AG09309 (cell line): ENCODE measurements at places on chromosomes 3 and 15.
A peak's percentile ranks its signal among the peaks of the same experiment; 100 is the strongest.

DNA sequence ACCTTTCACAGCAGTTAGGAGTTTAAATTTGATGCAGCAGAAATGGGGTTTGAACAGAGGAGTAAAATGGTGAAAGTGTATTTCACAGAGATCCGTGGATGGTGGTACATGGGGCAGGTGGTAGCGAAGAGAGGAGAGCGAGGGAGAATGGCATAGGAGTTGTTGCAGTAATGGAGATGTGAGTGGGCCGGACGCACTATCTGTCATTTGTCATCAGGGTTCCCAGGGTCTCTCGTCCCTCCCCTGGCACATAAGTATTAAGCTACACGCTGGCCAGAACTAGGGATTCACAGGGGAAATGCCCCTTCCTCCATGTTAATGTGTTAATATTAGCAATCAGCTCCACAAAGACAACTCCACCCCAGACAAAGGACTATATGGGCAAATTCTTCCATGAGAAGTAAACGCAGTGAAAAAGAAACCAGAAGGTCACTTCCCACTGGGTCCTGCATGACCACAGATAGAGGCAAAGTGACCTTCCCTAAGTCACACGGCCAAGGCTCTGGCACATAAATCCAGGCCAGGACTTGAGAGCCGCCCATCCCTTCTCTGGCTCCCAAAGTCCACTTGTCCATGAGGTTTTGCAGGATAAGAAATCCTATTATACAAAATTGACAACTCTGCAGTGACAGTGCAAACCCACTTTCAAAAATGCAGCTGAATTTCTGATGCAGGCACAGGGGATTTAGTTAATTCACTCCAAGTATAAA, 42.5 kb downstream of the ANXA2 start:
- DNase-seq: no peak

- DNase-seq: no peak
Observed at GRCh38 chr3:42562047-42562907, 19.5 kb downstream of the SEC22C start.

DNA sequence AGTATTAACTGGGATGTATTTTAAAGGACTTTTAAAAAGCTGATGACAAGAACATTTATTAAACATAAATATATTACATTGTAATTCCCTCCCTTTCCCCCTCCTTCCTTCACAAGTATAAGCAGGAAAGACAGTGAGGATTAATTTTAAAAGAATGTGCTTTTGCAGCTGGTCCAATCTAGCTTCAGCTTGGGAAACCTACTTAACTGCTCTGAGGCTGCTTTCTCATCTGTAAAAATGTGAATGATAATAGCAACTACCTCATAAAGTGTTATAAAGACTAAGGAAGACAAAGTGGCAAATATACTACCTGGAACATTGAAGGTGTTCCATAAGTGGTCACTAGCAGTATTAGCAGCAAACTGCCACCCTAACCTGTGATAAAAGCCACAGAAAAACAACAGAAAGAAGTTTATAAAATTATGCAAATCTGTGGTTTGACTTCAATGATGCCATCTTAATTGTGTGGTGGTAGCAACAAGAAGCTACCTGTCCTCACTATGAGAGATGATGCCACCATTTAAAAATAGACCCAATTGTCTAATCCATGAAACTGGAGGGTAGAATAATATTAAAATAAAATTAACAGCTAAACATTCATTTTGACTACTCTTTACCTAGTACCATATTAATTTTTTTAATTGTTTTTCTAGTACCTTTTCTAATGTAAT, 20.0 kb downstream of the DHX36 start:
- peak; percentile 13 for DNase-seq

DNA sequence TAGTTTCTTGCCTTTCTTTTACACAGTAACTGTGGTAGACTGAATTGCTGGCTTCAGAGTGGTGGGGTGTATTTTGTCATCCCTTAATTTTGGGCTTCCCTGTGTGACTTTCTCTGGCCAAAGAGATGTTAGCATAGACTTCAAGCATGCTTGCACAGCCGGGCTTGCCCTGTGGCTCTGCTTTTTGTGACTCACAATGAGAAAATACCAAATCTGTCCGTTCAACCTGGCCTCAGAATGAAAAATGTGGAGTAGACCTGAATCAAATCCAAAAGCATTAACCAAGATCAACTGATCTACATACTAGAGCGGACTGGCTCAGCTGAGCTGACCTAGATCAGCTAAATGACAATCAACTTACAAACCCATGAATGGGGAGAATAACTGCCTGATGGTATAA, 51.4 kb downstream of the PLAAT1 start:
- DNase-seq: no peak

- no peak for DNase-seq
Observed at GRCh38 chr3:55894605-55895004, 407.5 kb upstream of the WNT5A start.

GRCh38 chr3:20060974-20061685, 20.9 kb downstream of the KAT2B start:
- DNase-seq: no peak

DNA sequence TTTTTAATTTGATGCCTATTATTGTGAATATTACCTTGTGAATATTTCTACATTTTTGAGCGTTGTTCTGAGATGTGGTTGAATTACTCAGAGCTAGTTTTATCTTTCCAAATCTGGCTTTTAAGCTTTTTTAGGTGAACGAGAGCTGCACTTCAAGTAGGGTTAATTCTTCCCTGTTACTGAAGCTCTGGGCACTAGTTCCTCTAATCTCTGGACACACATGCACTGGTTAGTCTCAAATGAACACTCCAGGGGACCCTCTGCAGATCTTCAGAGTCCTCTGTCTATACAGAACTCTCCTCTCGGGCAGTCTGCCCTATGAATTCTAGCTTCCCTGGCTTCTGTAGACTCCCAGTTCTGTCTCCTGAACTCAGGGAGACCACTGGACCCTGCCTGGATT, 237.5 kb upstream of the TBC1D5 start:
- DNase-seq: no peak

DNA sequence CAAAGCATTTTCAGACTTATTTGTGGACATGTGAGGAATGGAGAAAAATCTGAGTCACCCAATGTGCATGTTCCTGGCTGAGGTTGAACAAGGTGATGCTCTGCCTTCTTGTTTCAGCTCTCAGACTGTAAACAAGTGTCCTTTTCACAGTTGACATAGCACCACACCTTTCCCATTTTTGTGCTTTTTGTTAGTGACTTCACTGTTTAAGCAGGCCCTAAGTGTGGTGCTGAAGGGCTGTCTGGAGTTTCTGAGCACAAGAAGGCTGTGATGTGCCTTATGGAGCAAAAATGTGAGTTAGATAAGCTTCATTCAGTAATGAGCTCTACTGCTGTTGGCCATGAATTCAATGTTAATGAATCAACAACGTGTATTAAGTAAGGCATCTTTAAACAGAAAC, 20.4 kb downstream of the ABI3BP start:
- DNase-seq: no peak

- DNase-seq: no peak
Observed at GRCh38 chr3:127485396-127486170, 105.0 kb downstream of the TPRA1 start.

DNA sequence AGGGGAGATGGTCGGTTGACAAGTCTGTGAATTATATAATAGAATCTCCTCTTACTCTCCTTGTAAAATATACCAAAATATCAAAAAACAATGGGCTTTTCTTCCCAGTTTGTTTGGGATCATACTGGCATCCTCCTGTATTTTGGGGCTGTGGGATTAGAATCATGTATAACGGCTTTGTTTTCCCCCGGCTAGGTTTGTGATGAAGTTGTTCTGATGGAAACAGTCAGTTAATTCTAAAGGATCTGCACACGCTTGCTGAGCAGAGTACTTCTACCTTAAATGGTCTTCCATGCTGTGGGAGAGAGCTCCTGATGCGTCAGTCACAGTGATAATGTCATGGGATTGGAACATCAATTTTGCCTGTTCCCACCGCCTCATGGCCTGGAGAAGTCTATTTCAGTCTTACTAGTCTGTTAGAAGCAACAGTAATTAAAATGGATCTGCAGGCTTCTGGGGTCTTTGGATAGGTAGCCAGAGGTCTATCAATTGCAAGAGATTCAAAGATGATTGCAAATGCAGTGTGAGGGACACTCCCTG, 81.3 kb downstream of the ITPR1 start:
- no peak for DNase-seq

DNA sequence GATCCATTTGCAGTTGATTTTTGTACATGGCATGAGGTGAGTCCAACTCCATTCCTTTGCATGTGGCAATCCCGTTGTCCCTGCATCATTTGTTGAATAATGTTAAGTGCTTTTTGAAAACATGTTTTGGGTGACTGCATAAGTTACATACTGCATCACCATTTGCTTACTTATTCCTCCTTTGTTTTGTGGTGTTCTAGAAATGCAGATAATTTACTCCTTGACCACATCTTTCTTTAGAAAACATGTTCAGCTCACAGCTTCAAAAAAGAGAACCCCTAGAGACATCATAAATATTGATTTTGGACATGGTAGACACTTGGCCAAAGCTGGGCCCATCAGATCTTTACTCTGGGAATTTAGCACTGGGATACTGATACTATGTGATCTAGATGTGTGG, 135.3 kb upstream of the DAZL start:
- no peak for DNase-seq

GRCh38 chr3:114756506-114757279, 390.4 kb downstream of the ZBTB20 start:
- DNase-seq: peak; percentile 62

DNA sequence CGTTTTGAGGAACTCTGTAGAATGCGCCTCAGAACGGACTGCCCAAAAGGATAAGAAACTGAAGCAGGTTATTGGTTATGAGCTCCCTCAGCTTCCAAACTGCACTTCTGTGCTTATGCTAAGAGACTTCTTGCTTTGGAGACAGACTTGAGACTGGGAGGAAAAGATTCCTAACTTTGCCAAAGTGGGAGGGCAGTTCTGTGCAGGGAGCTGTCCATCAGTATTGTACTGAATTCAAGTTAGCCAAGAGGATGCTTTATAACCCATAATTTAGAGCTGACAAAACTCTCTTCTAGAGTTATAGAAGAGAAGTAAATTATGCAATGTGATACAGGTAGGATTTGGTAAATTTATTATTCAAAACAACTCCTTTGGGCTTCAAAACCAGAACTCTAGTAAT, 519.8 kb upstream of the GBE1 start:
- DNase-seq: no peak

DNA sequence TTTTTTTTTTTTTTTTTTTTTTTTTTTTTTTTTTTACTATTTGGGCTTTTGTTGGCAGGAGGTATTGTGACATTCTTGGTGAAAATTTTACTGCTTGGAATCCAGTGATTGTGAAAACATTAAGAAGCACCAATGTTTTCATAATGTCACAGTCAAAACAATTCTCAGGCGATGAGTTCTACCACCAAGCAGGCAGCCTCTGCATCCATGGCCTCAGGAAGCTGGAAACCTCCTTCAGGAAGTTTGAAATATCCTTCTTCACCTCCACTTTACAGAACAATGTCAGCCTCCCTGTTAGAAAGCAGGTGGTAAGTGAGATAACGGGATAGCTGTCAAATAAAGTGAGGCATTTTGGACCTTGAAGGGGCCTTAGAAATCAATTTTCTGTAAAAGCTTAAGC, 98.3 kb downstream of the MEX3B start:
- DNase-seq: peak; percentile 62

- DNase-seq: no peak
Observed at GRCh38 chr3:180062771-180063170, 26.0 kb upstream of the PEX5L start.

DNA sequence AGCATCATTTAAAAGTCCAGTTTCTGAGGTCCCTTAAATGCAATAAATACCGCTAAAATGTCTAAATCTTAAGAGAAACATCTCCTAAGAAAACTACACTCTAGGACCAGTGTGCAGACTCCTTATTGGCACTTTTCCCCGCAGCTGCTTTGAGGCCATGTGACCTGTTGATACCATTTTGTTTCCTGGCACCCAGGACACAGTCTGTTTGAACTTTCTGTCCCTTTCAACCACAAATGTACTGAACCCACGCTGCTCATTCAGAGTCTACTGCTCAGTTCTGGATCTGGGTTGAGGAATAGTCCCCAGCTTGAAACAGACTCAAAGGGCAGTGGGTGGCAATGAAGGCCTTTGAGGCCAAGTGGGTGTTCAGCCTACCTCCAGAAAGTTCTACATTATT, 17.1 kb downstream of the LDHAL6B start:
- no peak for DNase-seq

DNA sequence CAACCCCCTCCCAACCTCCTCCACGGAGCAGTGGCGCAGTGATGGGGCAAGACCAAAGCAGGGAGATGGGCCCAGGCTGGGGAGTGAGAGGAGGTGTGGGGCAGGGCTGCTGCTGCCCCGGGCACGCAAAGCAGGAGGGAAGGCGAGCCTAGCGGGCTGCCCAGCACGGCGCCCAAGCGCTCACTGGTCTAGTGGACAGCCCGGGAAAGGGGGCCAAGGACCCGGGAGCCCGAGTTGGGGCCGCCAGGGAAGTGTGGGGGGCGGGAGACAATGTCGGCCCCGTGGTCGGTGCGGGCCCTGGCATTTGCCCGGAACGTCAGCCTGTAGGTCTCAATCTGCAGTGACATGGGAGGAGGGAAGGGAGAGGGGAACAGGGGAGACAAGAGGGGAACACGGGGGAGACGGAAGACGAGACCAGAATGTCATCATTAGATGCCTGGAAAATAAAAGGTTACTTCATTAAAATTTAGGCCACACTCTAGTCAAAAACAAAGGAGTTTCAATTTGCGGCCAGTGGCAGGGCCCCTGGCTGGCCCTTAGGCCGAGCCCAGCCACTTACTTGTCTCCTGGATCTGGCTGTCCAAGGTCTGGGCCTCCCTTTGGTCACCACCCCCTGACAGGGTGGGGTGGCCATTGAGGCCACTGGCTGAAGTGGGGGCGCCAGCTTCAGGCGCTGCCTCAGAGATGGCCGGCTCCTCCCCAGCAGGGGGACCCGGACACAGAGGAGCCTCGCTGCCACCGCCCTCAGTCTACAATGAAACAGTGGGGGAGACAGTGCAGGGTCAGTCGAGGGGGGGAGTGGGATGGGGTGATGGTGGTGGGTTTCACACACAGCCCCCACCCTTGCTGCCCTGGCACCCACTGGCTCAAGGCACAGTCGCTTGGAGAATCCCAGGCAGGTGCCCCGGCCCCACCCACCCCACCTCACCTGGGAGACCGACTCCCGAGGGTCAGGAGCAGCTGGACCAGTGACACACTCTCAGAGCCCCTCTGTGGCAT, 50.0 kb downstream of the DHX30 start:
- no peak for DNase-seq

GRCh38 chr15:42704492-42704926, 32.4 kb downstream of the CDAN1 start:
- DNase-seq: peak; percentile 31

DNA sequence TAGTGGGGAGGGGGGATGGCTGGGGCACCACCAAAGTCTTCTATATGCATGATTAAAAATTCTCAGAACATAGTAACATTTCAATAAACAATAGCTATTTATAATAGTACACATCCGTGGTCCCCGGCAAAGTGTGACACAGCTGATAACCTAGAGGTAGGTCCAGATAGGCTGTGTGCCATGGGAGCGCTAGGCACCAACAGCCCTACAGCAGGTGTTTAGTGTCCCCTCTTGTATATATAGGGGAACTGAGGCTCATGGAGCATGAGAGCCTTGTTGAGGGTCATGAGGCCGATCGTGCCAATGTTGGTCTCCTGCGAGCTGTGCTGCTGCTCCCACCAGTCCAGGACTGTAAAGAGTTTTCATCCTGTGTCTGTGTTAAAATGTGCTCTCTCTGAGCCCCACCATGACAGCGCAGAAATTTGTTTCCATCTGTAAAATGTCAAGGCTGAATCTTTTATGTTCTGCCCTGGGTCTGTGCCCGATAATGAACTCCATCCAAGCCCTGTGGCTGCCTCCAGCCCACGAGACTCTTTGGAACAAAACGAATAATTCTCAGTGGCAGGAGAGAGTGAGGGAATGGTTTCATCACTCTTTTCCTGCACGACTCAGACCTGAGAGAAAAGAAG, 14.5 kb downstream of the TMEM158 start:
- no peak for DNase-seq
